Bronchus fibroblast of lung (primary cell): ENCODE measurements at places on chromosomes 1 and 21. TPM values are rescaled to one million over a fixed set of nuclear protein-coding genes. Genes with fewer than 3 reads are reported as not detected.

TTC24 gene
- total RNA-seq: not detected in 2 replicates

C8A gene
- total RNA-seq: not detected in 2 replicates

CLIC6 gene
- total RNA-seq: under 0.01 and 0.15 TPM in 2 replicates

TIE1 gene
- total RNA-seq: 0.34 and 1.2 TPM in 2 replicates

STX12 gene
- total RNA-seq: 25.4 and 32.9 TPM in 2 replicates

OR2G6 gene
- not detected in 2 replicates for total RNA-seq

TNFRSF4 gene
- total RNA-seq: 0.17 and 0.30 TPM in 2 replicates

DIRAS3 gene
- 3.0 and 3.2 TPM in 2 replicates for total RNA-seq

MCOLN3 gene
- under 0.01 TPM in 2 replicates for total RNA-seq

F3 gene
- 10.3 and 11.1 TPM in 2 replicates for total RNA-seq

CD1E gene
- not detected in 2 replicates for total RNA-seq

C1orf159 gene
- 13.8 and 14.7 TPM in 2 replicates for total RNA-seq

RNU1-3 gene
- under 0.01 TPM in 1 of 2 replicates, not detected in the other for total RNA-seq

PDE4B gene
- 1.8 and 2.0 TPM in 2 replicates for total RNA-seq

PRR9 gene
- total RNA-seq: not detected in 2 replicates

SLAMF7 gene
- total RNA-seq: not detected in 2 replicates

SOD1 gene
- 217 and 240 TPM in 2 replicates for total RNA-seq

AIDA gene
- total RNA-seq: 38.7 and 41.2 TPM in 2 replicates

BARHL2 gene
- not detected in 2 replicates for total RNA-seq

CD34 gene
- under 0.01 TPM in 1 of 2 replicates, not detected in the other for total RNA-seq

FAM3B gene
- not detected in 2 replicates for total RNA-seq

BCAN gene
- not detected in 2 replicates for total RNA-seq

ARHGAP30 gene
- total RNA-seq: not detected in 2 replicates

ATAD3C gene
- total RNA-seq: under 0.01 TPM in 1 of 2 replicates, not detected in the other

ZBTB48 gene
- 12.9 and 14.0 TPM in 2 replicates for total RNA-seq

NBPF4 gene
- total RNA-seq: not detected in 2 replicates

WDR64 gene
- total RNA-seq: not detected in 2 replicates

OXCT2 gene
- total RNA-seq: 1.5 and 1.6 TPM in 2 replicates

SHISAL2A gene
- not detected in 2 replicates for total RNA-seq

SLC26A9 gene
- not detected in 2 replicates for total RNA-seq

HSD3B1 gene
- total RNA-seq: not detected in 2 replicates

PLEKHA6 gene
- total RNA-seq: 1.0 TPM in 2 replicates

SEC22B gene
- 28.2 and 29.6 TPM in 2 replicates for total RNA-seq

DRAXIN gene
- 0.15 and 0.17 TPM in 2 replicates for total RNA-seq

SRSF11 gene
- 41.6 and 55.3 TPM in 2 replicates for total RNA-seq

TMEM125 gene
- not detected in 2 replicates for total RNA-seq

IL24 gene
- total RNA-seq: 0.34 and 0.45 TPM in 2 replicates

PTAFR gene
- under 0.01 and 0.34 TPM in 2 replicates for total RNA-seq

PKNOX1 gene
- total RNA-seq: 12.6 and 23.8 TPM in 2 replicates

CBS gene
- 54.0 and 58.7 TPM in 2 replicates for total RNA-seq

SLC41A1 gene
- 10.1 and 13.4 TPM in 2 replicates for total RNA-seq

RNU1-2 gene
- under 0.01 TPM in 1 of 2 replicates, not detected in the other for total RNA-seq

NEXN gene
- 6.4 and 9.2 TPM in 2 replicates for total RNA-seq

CD48 gene
- not detected in 2 replicates for total RNA-seq

UMODL1 gene
- total RNA-seq: not detected in 2 replicates

KRTAP24-1 gene
- total RNA-seq: not detected in 2 replicates

IFNLR1 gene
- not detected in 2 replicates for total RNA-seq

FLG2 gene
- total RNA-seq: not detected in 2 replicates

AGMAT gene
- 2.1 and 3.9 TPM in 2 replicates for total RNA-seq

ANXA9 gene
- 0.17 and 0.30 TPM in 2 replicates for total RNA-seq

SPAG17 gene
- total RNA-seq: not detected in 2 replicates

FCRLB gene
- 2.1 and 2.4 TPM in 2 replicates for total RNA-seq

AJAP1 gene
- total RNA-seq: 0.15 and 0.34 TPM in 2 replicates

KIF14 gene
- total RNA-seq: 10.0 and 11.6 TPM in 2 replicates

CD160 gene
- not detected in 2 replicates for total RNA-seq

SPATA46 gene
- total RNA-seq: not detected in 2 replicates

NUDT4B gene
- 10.3 and 11.0 TPM in 2 replicates for total RNA-seq

SPRR3 gene
- total RNA-seq: not detected in 2 replicates

KCNQ4 gene
- total RNA-seq: under 0.01 and 0.17 TPM in 2 replicates
